ENCODE measurements at places on chromosomes 7 and 10.

- peak; percentile 28 for DNase-seq
These were observed 68.6 kb downstream of the C7orf25 start for GRCh38 chr7:42843205-42843800.

- DNase-seq: no peak
These were observed 376.3 kb upstream of the BMPER start for GRCh38 chr7:33529070-33529469.

DNA sequence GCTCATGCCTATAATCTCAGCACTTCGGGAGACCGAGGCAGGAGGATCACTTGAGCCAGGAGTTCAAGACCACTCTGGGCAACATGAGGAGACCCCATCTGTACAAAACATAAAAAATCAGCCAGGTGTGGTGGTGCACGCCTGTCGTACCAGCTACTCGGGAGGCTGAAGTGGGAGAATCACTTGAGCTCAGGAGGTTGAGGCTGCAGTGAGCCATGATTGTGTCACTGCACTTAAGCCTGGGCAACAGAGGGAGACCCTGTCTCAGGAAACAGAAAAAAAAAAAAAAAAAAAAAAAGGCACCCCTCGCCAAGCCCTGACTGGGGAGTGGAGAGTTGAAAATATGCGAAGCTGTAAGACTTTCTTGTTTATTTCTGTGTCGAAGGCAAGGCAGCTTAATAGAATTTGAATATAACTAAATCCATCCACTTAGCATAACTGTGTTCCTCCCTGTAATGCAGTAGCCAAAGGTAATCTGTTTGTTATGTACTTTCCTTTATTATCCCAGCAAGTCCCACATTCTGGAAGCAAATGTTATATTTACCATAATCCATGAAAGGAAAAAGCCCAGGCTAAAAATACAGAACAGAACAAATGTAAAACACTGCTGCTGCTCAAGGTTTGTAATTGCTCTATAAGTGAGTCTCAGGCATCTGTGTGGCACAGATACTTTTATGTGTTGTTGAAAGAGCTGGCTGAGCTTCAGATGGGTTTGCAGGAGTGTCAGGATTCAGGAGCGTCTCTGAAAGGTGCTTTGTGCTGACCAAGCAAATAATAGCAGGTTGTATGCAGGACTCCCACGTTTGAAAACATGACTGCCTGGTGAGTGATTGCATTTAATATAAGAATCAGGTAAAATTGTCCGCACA lies 127.2 kb downstream of the CELF2 start:
- DNase-seq: no peak

GRCh38 chr7:76509931-76510877 lies at the start of gene UPK3B:
UPK3B (plus strand) TSS chr7:76510552; CDS start chr7:76510653, 101 bp downstream.
- peak; percentile 71 for DNase-seq

GRCh38 chr7:146115548-146115850 lies 1.1 kb upstream of the CNTNAP2 start:
- DNase-seq: no peak

- no peak for DNase-seq
These were observed 82.7 kb downstream of the SLC25A13 start for GRCh38 chr7:96238976-96239766.

DNA sequence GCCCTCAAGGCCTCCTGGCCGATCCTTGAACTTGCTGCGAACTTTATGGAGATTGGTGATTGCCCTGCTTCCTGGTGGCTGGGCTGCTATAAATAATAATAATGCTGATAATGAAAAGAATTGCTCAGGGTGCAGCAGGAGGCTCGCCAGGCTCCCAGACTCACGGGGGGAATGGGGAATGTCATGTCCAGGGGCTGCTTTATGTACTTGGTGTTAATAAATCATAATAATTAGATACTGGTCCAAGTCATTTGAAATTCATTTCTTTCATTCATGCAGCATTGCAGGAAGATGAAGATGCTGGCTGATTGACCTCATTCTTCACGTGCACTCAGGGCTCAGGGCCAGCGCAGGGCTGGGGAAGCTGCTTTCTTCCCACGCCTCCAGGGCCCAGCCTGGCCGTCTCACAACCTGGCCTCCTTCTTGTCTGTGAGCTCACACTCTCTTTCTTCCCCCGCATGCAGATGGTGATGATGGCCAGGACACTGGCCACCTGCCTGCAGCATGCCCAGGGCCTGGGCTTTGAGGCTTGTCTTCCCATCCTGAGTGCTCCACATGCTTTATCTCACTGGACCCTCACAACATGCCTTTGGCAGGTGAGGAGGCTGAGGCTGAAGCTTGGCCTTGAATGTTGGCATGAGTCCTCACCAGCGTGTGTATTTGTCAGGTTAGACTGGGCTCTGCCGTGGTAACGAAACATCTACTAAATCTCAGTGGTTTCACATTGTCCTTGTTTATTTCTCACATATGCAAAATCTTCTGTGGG lies 138.4 kb upstream of the TNS3 start:
- DNase-seq: no peak

DNA sequence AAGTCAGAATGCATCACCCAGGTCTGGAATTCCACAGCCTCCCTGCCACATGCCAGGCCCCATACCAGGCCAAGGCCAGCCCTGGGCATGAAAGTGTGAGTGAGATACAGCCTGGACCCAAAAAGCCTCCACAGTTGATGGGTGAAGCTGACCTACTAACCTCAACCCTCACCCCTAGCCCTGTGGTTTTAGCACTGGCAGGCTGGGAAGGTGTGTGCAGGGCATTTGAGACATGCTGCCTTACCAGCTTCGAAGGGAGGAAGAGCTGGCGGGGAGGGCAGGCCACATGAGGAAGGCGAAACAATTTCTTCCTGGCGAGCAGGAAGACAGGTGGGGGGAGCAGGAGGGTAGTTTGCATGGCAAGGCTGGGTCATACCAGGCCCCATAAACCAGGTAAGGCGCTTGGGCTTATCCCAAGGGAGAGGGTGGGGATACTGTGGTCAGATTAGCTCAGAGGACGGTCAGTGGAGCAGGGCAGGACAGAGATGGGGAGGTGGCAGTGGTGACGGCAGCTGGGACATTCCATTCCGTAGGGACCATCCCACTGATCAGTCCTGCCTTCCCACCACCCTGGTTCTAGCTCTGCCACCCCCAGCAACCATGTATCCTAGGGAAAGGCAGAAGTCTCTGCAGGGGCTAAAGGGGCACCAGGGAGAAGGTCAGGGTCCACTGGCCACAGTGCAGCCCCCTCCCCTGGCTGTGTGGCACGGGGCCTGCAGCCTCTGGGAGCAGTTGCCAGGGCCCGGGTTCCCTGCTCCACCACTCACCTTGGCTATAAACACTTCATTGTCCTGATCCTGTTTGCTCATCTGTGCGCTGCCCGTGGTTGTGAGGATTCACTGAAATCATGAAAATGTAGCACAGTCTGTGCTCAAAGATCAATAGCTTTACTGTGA lies 155.8 kb downstream of the NRF1 start:
- no peak for DNase-seq

GRCh38 chr7:49151146-49151545 lies 226.8 kb downstream of the CDC14C start:
- DNase-seq: no peak

GRCh38 chr10:48446785-48447184 lies 140.3 kb downstream of the MAPK8 start:
- DNase-seq: no peak

- DNase-seq: peak; percentile 56
These were observed 100.0 kb downstream of the INPP5A start for GRCh38 chr10:132637477-132638129.

DNA sequence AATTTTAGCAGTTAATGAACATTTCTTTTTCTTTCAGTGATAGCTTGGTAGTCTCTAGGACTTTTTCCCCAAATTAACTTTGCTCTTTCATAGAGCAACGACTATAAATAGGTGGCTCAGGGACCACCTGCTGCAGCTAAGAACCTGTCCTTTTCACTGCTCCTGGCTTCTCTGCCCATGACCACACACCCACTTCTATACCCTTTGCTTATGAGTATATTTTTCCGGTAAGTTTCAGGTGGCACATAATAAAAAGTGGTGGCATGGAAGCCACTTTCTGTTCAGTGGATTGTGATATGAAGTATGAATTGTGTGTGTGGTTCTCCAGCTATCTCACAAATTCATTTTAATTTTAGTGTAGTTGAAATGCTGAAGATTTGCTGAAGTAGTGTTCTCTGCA lies 1.2 kb downstream of the ING3 start:
- DNase-seq: no peak

DNA sequence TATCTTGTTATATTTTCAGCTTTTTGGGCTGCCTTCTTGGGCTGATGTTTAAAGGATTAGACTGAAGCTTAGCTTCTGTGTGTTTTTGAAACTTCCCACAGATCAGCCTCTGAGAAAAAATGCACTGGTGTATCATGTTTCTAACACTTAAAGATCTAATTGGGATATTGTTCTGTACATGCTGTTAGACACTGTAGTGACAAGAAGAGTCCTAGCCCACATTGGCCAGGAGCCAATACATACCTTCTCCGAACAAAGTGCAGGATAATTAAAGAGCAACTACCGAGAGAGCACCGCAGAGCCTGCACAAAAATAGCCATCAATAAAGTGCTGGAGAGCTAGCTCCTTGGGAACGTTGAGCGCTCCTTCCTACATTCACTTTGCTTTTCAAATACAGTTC lies 289.4 kb upstream of the SP8 start:
- DNase-seq: no peak

DNA sequence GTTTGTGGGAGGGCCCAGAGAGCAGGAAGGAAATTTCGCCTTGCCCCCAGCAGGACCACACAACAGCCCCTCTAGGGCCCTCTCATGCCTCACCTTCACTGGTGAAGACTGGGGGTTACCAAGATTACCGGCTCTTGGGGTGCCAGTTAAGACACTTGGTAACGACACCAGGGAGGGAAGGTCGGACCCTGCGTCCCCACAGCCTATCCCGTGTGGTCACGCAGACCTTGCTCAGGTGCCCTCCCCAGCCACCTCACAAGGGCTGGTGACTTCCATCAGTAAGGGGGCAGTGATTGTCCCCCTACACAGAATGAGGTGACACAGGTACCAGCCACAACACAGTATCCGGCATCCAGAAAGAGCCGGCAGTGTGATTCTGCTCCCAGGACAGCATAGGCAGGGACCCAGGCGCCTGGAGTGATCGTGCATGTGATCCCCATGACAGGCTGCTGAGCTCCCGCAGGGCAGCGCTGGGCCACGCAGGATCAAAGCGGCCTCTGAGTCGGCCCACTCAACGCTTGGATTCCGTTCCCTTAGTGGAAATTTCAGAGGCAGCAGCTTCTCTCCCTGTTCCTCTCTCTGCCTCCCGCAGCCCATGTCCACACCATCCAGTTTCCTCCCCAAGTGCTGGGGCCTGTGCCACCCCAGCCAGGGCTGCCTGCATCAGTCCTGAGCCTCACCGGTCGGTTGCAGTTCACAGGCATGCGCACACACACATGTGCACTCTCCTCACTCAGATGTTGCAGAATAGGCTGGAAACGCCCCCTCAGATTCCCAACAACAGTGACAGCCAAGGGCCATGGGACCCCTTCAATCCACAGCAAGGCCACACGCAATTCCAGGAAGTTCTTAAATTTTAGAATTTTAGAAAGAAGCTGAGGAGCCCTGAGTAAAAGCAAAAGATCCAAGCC lies 35.8 kb downstream of the CAMK2B start:
- no peak for DNase-seq

- DNase-seq: no peak
These were observed 64.7 kb upstream of the THSD7A start for GRCh38 chr7:11896663-11897062.

GRCh38 chr10:76309070-76309469 lies 877.6 kb downstream of the LRMDA start:
- no peak for DNase-seq

DNA sequence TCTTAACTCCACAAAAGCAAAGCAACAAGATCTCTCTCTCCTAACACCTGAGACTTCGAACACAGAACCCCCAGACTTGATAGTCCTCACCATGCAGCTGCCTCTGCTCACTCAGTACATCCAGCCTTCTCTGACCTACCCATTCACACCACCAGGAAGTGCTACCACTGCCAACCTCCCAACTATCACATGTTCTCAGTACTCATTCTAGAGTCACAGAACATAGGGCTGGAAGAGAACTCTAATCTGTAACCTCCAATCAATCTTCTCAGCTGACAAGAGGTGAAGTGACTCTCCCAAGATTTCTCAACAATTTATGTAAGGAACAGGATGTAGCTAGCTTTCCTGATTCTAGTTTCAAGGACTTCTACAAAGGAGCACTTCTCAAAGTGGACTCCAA lies 3.8 kb downstream of the NUDCD3 start:
- DNase-seq: no peak

GRCh38 chr10:69460576-69461242 lies 9.4 kb downstream of the TSPAN15 start:
- no peak for DNase-seq

DNA sequence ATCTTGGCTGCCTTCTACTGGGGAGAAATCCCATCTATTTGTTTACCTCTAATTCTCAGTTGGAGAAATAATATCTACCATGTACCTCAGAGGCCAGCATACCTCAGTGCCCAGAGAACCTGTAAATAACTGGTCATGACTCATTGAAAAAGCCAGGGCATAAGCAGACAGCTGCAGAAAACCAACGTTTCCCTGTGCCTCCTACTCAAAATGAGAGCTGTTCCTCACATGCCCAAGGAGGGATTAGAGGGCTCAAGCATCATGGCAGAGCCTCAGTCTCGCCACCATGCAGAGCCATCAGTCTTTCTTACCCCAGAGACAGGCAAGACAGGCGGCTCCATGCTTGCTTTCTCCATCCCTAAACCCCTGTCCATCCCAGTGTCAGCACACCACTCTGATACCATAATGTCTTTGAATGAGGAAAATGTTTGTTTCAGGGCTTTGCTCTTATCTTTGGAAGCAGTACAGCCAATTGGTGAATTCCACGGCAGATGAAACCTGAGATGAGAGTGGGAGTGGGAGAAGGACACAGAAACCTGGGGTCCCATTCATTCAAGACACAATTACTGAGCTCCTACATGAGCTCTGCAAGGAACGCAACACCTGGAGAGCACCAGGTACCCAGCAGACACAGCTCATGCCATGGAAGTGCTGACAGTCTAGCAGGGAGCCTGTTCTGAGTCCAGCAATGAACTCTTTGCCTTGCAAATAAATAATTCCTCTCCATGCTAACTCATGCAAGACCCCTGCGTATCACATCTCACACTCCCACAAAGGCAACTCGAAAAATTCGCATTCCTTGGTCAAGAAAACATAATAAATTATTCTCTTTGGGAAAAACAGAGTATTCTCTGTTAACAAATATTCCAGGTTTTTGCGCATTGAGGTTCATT lies 21.1 kb downstream of the PON1 start:
- DNase-seq: no peak
